ENCODE measurements at places on chromosomes 16 and 17. TPM values are rescaled to one million over a fixed set of nuclear protein-coding genes. Genes with fewer than 3 reads are reported as not detected.

DNA sequence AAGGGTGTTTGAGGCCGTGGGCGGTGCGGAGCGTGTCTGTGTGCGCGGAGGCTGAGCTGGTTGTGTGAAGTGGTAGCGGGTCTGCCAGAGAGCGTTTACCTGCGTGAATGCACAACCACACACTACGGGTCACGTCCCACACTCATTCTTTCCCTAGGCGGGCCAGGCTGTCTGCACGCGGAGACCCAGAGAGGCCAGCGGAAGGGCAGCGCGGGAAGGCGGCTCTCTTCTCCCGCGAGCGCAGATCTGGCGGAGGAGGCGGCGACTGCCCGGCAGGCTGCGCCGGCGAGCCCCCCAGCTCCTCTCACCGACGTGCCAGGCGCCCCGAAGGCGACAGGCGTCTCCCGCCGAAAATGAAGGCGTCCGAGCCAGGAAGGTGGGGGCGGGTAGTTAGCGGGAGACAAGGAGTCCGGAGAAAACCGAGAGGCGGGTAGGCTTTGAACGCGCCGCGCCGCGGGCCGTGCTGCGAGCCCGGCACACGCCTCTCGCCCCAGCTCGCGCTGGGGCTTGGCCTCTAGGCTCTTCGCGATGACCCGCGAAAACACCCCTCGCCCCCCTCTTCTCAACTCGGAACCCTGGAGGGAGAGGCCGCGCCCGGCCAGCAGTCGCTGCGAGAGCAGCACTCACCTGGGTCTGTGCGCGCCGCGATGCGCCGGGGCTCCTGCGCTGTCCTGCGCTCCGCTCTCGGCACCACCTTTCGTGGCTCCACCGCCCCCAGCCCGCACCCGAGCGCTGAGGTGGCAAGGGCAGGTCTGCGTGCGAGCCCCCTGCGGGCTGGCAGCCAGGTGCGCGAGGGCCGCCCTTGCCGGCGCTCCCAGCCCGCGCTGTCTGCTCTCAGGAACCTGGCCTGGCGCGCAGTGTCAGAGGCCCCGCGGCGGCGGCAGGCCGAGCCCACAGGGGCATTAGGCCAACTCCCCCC lies 2.0 kb upstream of the FOXF1 start:
- DNase-seq, result no peak

GRCh38 chr17:52357854-52358253 lies 199.3 kb upstream of the CA10 start:
- no peak for DNase-seq

GRCh38 chr17:2354311-2354710 lies 17.0 kb downstream of the SGSM2 start:
- DNase-seq, result no peak

Gene C17orf50
- total RNA-seq, result not detected

DNA sequence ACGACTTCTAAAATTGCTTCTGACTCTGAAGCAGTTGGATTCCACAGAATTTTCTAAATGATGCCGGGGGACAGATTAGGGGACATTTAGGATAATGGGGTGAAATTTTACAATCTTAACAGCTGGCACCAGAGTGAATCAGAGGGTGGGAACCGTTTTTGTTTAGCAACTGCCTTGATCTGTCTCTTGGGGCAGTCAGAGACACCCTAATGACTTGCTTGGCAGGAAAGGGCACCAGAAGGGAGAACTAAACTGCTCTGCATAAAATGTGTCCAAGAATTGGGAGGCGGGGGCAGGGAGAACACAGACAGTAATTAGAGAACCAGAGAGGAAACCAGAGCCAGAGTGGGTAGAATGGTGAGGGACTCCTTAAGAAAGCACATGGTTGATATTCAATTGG lies 6.1 kb upstream of the ABCC12 start:
- no peak for DNase-seq

Gene HAGHL
- total RNA-seq, result 5.1 TPM

GRCh38 chr16:54462151-54462651 lies 175.6 kb upstream of the IRX3 start:
- no peak for DNase-seq

Gene TM4SF5
- total RNA-seq, result not detected

GRCh38 chr17:80133626-80133970 lies 13.3 kb downstream of the EIF4A3 start:
- DNase-seq, result no peak

GRCh38 chr16:85185303-85186100 lies 73.2 kb upstream of the CIBAR2 start:
- DNase-seq, result no peak

Gene PIRT
- not detected for total RNA-seq

Gene KRT27
- total RNA-seq, result not detected

Gene EFCAB5
- total RNA-seq, result not detected

Gene CDRT4
- total RNA-seq, result 0.59 TPM

GRCh38 chr17:48262982-48263730 lies 155.6 kb downstream of the SNX11 start:
- DNase-seq, result no peak

DNA sequence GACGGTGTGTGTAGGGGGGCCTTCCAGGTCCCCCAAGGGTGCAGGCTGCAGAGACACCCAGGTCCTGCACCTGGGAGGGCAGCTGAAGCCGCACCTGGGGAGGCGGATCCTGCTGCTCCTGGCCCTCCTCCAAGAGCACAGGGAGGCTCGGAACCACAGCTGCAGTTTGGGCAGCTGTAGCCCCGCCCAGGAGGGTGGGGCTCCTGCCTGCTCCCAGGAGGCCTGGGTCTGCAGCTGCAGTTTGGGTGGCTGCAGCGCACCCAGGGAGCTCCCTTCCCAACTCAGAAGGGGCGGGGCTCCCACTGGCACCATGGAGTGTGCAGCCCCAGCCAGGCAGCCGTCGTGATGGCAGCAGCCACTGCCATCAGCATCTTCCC lies 69.4 kb upstream of the NKD1 start:
- DNase-seq, result no peak

DNA sequence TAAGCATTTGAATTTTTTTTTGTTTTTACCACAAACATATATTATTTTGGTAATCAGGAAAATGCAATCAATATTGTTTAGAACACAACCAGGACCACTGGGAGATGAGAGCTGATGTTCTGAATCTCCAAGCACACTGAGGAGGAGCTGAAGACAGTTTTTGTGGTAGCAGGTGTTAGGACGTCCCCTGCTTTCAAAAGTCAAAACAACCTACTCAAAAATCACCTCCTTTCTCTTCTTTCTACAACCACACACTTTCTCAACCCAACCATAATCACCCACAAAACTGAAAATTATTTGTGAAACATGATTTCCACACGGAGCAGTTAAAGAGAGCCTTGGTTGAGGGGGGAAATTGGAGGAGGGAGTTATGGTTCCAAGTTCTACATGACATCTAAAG lies 26.7 kb upstream of the CFAP20 start:
- no peak for DNase-seq

DNA sequence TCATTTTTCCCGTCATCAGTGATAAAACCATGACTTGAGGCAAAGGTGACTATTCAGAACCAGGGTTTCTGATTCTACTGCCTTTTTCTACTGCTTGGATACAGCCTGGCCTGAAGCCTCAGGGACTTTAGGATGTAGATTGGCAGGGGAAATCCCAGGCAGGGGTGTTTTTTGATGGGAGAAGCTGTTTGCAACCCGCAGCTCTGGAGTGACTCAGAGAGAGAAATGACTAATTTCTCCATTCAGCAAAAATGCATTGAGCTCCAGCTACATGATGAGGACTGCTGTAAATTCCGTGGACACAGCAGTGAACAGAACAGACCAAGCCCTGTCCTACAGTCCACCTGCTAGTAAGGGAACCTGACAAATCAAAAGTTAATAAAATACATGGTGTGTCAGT lies 560.6 kb downstream of the CDH13 start:
- DNase-seq, result no peak

Gene USP22
- 218 TPM for total RNA-seq

Gene KRT14
- not detected for total RNA-seq

GRCh38 chr17:44604116-44604761 lies 47.0 kb downstream of the FZD2 start:
- DNase-seq, result no peak

Gene JPT2
- total RNA-seq, result 29.9 TPM

DNA sequence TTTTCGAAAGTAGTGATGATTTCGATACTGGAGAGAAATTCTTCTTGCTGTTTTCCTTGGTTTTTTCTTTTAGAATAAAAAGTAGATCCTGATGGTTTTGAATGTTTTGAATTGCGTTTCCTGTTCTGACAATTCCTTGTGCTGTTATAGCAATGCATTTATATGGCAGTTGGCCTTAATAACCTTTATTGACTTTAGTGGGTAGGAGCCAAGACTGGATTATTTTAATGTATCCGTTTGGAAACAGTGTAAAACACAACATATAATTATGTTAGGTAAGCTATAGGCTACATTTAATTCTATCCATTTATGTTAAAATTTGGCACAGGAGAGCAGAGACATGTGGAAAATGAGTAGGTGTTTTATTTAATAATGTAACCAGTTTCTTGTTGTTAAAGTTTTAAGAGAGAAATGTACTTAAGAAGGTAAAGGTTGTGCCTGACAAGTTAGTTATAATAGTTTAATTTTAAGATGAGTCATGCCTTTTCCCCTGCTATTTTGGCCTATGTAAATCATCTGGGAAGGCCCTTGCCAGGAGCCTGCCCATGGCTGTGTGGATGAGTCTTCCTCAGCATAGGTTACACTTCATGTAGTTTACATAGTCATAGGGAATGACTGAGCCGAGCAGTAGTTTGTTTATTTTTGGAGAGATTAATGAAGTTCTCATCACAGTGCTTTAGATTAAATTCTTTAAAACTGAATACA lies 189.9 kb downstream of the FTO start:
- no peak for DNase-seq

Gene CRHR1
- total RNA-seq, result not detected

DNA sequence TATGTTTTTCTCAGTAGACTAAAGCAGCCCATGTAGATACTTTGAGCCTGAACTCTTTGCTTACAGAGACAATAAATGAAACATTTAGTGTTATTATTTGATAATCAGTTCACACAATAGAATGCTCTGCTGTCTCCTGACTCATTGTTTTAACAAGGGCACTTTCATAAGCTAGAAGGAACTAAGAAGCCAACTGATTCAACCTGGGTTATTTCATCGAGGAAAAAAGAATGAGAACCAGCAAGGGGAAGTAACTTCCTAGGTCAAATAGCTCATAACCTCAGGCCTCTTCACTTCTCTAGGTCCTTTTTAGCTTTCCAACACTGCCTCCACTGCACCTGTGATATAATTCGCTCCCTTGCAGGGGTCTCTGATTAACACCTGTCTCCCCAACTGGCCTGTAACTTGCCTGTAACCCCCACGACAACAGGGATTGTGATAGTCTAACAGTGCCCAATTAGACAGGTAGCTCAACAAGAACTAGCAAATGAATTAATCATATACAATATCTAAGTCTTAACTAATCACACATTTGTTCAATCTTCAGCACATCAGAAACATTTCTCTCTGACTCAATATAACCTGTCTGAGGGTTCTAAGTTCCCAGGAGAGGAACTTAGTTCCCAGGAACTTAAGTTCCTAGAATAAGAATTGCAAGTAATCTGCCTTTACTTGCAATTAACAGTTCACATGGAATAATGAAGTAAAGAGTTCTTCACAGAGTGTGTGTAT lies 34.8 kb downstream of the RFFL start:
- DNase-seq, result no peak

Gene HSPB9
- total RNA-seq, result not detected

DNA sequence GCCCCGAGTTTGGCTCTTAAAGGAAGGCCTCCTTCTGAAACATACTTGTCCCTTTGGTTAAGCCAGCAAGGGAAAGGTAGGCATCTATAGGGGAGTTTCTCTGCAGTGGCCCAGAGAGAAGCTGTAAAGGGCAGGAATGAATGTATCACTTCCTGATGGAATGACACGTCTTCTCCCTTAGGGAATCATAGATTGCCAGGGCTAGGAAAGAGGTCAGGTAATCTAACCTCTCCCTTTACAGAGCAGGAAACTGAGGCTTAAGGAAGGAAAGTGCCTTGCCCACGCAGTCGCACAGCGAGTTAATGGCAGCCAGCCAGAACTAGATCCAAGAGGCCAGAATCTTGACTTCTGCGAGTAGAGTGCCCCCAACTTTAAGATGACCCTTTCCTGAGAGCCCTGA lies 66.1 kb downstream of the NEUROD2 start:
- no peak for DNase-seq

- DNase-seq, result no peak
Measured at GRCh38 chr16:53787423-53787822, 83.5 kb downstream of the FTO start.

Gene ABCC11
- not detected for total RNA-seq

GRCh38 chr16:73997971-73998370 lies 298.6 kb upstream of the PSMD7 start:
- DNase-seq, result no peak
